ENCODE measurements at places on chromosomes 3 and 15.

DNA sequence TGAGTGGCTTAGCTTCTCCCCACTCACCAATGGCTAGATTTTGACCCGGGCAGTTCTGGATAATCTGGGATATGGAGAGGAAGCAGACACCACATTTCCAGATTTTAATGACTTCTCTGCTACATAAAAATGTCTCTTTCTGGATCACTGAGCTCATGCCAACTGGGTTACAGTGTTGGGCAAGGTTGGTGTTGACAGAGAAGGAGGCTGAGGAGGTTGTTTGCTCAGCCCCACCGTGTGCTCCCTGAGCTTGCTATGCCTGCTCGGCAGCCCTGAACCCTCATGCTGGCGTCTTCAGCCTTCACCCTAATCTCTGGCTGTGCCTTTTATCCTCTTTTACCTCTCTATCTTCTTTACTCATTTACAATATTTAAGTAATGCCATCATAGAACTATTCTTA lies 53.0 kb upstream of the KPNA4 start:
- DNase-seq, result no peak

DNA sequence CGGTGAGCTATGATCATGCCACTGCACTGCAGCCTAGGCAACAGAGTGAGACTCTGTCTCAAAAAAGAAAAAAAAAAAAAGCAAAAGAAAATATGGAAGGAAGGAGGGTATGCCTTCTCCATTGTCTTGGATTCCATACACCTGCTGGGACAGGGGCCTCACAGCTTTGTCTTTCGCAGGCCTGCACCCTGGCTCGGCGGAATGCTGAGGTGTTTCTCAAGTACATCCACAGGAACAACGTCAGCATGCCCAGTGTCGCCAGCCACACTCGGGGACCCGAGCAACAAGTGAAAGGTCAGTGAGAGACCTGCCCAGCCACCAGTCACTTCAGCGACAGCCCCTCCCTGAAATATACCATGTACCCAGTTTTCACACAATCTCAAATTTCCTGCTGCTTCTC lies 288.5 kb upstream of the UMPS start:
- DNase-seq, result no peak

DNA sequence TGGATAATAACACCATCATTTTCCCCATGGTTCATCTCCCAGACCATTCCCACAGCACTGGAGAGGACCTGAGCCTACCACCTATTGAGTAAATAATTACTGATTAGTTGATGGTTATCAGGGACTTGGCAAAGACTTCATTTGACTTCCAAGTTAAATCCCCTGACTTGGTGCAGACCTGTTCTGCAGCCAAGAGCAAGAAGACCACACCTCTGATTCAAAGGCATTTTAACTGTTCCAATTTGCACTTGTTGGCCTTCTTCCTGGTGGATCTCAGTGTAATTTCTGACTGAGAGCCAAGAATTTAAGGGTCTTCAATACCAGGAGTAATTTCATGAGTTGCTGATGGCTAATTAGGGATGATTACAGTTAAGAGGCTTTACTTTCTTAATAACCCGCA lies 24.0 kb downstream of the THSD4 start:
- DNase-seq, result no peak

GRCh38 chr3:125694761-125695294 lies 99.5 kb upstream of the OSBPL11 start:
- no peak for DNase-seq

- no peak for DNase-seq
These were observed 569.8 kb downstream of the VGLL3 start for GRCh38 chr3:86420990-86421739.

DNA sequence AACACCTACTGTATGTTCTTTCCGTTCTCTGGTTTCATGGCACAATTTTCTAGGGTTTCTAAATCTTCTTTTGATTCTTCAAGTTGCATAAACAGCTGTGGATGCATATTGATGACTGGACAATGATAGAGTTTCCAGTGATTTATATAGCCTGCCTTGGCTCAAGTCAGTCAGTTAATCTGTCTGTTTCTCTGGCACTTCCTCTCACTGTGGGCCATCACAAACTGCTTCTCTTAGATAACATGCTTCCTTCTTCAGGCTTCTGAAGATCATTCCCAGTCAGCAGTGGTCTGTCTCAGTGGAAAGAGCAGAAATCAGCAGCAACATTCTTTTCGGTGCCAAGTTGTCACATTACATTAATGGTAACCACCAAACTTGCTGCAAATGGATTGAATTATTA lies 207.2 kb downstream of the RYR3 start:
- no peak for DNase-seq

- no peak for DNase-seq
These were observed 40.2 kb upstream of the UBE2E2 start for GRCh38 chr3:23162934-23163333.

DNA sequence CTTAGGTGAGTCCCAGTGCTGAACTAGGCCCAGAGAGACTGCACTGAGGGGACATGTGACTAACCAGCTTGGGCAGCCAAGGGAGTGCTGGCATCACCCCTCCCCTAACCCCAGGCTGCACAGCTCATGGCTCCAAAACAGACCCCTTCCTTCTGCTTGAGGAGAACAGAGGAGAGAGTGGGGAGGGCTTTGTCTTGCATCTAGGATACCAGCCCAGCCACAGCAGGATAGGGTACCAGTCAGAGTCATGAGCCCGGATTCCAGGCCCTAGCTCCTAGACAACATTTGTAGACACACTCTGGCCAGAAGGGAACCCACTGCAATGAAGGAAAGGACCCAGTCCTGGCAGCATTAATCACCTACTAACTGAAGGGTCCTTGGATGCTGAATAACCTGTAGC lies 49.9 kb upstream of the PLSCR4 start:
- DNase-seq, result no peak

DNA sequence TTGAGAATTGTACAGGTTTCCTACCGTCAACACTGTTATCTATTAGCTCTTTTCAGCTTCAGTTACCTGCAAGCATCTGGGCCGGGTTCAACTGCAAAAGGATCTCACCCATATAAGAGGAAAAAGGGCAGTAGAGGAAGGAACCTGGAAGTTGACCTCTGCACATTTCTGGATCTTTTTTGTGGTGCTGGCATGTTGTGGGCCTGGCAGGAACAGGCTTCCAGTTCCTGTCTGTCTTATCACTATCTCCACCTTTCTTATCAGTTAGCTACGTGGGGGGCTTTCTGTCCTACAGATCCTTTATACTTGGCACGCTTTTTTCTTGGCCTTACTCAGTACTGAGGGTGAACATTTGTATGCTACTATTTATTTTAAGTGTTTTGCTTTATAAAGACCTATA lies 42.2 kb upstream of the TJP1 start:
- no peak for DNase-seq

GRCh38 chr3:20125897-20126296 lies 60.1 kb downstream of the SGO1 start:
- no peak for DNase-seq

GRCh38 chr3:102571006-102571405 lies 136.2 kb downstream of the ZPLD1 start:
- no peak for DNase-seq

DNA sequence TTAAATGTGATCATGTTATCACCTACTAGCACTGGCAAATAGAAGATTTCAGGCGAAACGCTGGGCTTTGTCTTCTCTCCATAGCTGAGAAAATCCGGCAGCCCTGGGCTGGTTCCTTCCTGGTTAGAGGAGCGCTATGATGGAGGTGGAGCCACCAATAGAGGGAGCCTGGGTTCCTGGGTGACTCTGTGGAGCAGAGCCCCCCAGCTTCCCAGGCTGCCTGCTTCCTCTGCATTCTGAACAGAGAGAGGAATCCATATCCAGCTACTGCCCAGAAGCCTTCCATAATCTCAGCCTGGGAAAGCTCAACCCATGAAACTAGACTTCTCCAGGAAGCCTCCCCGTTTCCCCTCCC lies 32.6 kb upstream of the IQSEC1 start:
- DNase-seq, result no peak

GRCh38 chr3:100455841-100456550 lies 36.4 kb upstream of the TMEM45A start:
- DNase-seq, result no peak

- no peak for DNase-seq
These were observed 141.7 kb upstream of the GPR149 start for GRCh38 chr3:154571553-154572226.

DNA sequence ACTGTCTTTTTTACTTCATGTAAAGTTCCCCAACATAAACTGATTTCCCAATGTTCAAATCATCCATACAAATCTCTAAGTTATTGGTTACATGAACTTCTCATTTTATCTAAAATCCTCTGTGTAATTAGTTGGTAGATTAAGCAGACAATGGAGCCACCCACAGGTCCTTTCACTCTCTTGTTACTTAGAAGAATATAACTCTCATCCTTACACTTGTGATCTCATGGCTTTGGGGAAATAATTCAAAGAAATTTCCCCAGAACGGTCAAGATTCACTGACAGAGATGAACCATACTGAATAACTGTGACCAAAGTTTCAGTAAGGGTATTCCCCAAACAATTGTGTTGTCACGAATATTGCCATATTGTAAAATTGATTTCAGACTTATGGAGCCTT lies 1102.6 kb upstream of the EPHA6 start:
- DNase-seq, result no peak

DNA sequence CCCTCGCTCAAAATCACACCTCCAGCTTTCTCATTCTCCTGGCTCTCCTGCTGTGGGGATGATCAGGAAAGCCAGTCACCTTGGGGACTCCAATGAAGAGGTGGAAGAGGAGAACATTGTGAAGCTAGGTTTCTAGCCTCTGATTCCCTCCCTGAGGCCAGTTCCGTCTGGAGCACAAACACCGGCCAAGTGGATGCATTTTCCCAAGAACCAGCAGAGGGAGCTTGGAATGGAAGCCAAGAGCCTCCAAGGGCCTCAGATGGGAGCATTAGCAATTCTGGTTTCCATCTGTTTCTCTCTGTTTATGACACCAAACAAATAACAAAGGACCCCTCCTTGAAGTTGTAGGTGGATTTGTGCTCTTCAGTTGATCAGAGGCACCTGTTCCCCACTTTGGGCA lies 40.6 kb upstream of the NMNAT3 start:
- DNase-seq, result no peak

- DNase-seq, result no peak
These were observed 39.5 kb downstream of the ANKRD28 start for GRCh38 chr3:15758295-15758694.

DNA sequence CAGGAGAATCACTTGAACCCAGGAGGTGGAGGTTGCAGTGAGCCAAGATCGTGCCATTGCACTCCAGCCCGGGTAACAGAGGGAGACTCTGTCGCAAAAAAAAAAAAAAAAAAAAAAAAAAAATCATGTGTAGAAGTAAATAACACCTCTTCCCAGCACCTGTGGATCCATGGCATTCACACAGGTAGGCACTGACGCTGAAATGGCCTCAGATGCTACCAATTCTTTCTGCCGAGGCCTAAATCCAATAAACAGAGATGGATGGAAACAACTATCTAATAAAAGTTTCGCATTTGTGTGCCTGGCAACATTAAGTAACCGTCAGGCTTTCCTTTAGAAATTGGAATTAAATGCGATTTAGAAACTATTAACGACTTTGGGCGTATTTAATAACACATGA lies 10.3 kb upstream of the LRRC2 start:
- no peak for DNase-seq

- DNase-seq, result no peak
These were observed 26.1 kb downstream of the RAB6B start for GRCh38 chr3:133869586-133869985.

GRCh38 chr3:126306397-126306796 lies 50.8 kb downstream of the KLF15 start:
- DNase-seq, result no peak

- DNase-seq, result no peak
These were observed 515.4 kb upstream of the ZNF717 start for GRCh38 chr3:76300746-76301145.

DNA sequence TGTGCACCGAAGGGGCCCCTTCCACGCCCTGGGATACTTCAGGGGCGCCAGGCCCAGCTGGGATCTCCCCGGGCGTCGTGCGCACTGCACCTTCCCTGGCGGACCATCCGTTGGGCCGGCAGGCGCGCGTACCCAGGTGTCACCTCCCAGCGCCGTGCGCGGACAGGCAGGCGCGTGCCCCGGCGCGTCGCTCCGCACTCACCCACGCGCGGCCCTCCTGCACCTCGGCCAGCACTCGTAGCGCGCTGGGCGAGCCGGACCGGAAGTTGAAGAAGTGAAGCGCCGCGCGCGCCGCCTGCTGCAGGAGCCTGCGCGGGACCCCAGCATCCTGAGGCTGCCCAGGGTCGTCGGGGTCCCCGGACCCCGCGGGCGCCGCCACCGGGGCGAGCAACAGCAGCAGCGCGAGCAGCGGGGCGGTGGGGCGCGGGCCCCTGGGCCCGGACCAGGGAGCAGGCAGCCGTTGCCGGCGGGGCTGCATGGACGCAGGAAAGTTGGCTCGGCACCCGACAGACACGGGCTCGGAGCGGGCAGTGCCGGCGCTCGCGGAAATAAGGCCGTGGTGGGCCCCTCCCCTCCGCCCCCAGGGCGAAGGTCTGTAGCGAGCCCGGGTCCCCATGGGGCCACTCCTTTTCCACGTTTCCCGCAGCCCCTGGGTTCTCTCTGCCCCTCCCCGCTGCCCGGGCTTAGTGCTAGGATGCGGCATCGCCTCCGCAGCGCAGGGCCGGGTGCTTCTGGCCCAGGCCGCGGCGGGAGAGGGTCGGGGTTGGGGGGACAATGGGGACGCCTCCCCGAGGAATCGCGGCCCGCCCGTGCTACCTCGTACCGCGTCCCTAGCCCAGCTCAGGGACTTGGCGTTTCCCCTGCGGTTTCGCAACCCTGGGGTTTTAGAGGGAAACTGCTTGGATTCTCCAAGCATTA lies at the start of gene RARRES1:
Gene RARRES1, minus strand, starts transcription at position 520 of the 918 bp plus-strand sequence. Its CDS starts 42 bp downstream, at position 478.
- peak; percentile 43 for DNase-seq

GRCh38 chr3:131007782-131008181 lies 18.8 kb downstream of the ASTE1 start:
- DNase-seq, result no peak

GRCh38 chr3:8550611-8551010 lies 49.0 kb downstream of the LMCD1 start:
- no peak for DNase-seq

GRCh38 chr15:77097921-77098320 lies 27.0 kb upstream of the TSPAN3 start:
- no peak for DNase-seq

- no peak for DNase-seq
These were observed 42.7 kb upstream of the GAP43 start for GRCh38 chr3:115580566-115580965.

DNA sequence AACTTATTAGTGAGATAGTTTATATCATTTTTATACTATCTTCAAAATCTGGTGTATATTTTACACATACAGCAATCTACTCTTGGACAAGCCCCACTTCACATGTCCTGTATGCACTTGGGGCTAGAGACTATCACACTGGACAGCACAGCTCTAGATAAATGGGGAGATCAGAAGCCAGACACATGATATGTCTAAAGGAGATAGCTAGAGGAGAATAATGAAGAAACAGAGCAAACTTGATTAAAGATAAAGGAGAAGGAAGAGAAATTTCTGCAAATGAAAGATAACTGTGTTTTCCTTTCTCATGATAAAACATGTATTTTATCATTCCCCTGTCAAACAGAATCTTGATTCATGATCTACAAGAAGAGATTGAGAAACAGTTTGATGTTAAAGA lies 13.0 kb downstream of the CPA3 start:
- DNase-seq, result no peak

- no peak for DNase-seq
These were observed 55.8 kb downstream of the PRKCI start for GRCh38 chr3:170277833-170278580.

GRCh38 chr3:109070211-109070610 lies 47.7 kb downstream of the MORC1 start:
- DNase-seq, result no peak

All from T-helper 1 cell (primary cell).